ENCODE measurements at places on chromosomes 3 and 15.

GRCh38 chr15:70238917-70239316 is 141.2 kb upstream of the TLE3 start:
- DNase-seq = no peak

GRCh38 chr3:47523310-47524073 is 10.0 kb upstream of the ELP6 start:
- DNase-seq = no peak

DNA sequence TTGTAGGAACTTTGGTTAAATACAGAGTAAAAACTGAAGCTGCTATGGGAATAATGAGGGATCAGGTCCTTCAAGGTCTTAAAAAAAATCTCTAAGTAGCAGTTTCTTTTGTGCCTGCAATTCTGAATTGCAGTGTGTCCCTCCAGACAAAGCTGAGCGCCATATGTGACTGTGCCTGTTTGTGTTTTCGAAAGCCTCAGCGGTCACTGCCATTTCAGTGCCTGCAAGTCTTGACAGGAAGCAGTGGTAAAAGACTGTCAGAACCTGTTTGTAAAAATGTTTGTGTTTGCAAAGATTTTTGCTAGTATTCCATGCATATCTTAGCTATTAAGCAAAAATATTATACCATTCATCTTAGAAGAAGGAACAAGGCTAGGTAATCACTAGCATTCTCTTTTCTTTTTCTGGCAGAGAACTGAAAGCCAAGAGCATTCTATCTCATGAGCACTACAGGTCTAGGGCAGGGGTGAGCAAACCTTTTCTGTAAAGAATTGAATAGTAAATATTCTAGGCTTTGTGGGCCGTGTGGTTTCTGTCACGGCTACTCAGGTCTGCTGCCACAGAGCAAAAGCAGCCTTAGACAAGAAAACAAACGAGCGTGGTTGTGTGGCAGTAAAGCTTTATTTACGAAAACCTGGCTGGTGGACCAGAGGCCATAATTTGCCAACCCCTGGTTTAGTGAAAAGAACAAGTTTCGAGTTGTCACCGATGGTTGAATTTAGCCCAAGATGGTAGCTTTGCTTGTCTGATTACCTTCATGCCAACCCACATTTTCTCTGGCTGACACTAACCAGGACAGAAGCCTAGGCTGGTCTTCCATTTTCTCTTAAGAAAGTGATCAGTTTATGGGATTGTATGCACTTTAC is 134.4 kb downstream of the CACNA1D start:
- no peak for DNase-seq

DNA sequence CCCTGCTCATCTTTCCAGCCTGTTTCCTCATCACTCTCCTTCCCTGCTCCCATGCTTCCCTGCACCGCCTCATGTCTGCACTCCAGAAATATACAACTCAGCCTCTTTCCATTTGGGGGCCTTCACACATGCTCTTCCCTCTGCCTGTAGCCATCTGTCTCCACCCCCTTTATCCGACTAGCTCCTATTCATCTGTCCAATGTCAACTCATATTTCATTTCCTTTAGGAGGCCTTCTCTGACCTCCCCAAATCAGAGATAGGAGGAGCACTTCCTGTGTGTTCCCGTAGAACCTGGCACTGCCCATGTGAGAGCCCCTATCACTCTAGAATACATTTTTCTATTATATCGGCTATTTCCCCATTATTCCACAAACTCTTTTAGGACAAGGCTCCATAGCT is 10.6 kb downstream of the ATP8B4 start:
- no peak for DNase-seq

GRCh38 chr3:112734736-112735350 is 93.9 kb upstream of the CCDC80 start:
- DNase-seq = peak; percentile 55

DNA sequence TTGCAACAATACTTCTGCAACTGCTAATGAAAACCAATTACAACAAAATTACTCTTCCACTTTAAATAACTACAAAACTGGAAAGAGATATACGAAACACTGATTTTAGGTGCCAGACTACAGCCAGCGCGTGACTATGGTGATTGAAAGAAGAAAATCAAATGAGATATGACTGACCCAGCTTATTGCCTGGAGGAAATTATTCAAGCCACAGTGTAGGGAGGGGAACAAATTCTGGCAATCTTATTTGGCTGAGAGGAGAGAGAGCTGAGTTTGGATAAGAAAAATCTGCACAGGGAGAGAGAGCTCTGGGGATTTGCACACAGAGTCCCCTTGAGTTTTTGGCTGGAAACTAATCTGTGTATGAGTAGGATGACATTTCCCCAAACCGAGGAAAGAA is 470.3 kb upstream of the FRG2C start:
- no peak for DNase-seq

Measured in hematopoietic multipotent progenitor cell treated with erythropoietin and hydrocortisone succinate and interleukin-3 and kit ligand, for 15 days (in vitro differentiated cells).